ENCODE measurements at places on chromosomes 5 and 9.
A peak's percentile ranks its signal among the peaks of the same experiment; 100 is the strongest.

GRCh38 chr5:116671211-116671736 lies 96.7 kb upstream of the SEMA6A start:
- DNase-seq = no peak

- peak; percentile 71 for DNase-seq
Measured at GRCh38 chr5:91499943-91500531, 116.9 kb upstream of the ARRDC3 start.

DNA sequence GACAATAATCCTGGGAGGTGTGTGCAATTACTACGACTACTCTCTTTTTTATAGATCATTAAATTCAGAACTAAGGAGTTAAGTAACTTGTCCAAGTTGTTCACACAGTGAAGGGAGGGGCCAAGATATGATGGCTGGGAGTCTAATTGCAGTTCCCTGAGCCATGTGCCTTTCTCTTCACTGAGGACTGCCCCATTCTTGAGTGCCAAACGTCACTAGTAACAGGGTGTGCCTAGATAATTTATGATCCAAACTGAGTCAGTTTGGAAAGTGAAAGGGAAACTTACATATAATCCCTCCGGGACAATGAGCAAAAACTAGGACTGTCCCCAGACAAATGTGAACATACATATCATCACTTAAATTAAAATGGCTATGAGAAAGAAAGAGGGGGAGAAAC lies 20.2 kb downstream of the IL7R start:
- no peak for DNase-seq

DNA sequence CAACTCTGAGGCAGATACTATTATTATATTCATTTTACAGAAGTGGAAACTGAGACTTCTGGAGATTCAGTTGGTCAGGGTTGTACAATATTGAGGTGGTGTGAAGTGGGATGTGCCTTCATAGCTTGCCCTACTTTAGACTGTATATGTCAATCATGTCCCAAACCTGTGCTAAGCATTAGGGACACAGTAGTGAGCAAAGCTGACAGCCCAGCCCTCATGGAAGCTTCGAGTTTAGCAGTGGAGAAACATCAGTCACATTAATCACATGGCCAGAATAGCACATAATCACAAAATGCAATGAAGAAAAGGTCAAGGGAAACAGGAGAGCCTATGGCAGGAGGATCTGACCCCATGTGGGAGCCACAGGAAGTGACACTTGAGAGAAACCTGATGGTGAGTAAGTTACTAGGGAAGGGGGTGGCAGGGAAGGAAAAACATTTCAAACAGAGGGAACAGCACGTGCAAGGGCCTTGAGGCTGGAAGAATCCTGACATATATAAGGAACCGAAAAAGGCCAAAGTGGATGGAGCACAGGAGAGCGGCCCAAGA lies 20.5 kb upstream of the RALGPS1 start:
- no peak for DNase-seq

- peak; percentile 10 for DNase-seq
Measured at GRCh38 chr9:35254237-35254636, 92.4 kb downstream of the UNC13B start.

- no peak for DNase-seq
Measured at GRCh38 chr9:86355814-86356213, 1.6 kb upstream of the TUT7 start.

Data from KBM-7 (cell line).